ENCODE measurements at places on chromosomes 11 and 22.

GRCh38 chr11:47332791-47333525 is 19.5 kb downstream of the MYBPC3 start:
- no peak for DNase-seq

GRCh38 chr11:15412054-15412453 is 297.3 kb downstream of the INSC start:
- DNase-seq = no peak

DNA sequence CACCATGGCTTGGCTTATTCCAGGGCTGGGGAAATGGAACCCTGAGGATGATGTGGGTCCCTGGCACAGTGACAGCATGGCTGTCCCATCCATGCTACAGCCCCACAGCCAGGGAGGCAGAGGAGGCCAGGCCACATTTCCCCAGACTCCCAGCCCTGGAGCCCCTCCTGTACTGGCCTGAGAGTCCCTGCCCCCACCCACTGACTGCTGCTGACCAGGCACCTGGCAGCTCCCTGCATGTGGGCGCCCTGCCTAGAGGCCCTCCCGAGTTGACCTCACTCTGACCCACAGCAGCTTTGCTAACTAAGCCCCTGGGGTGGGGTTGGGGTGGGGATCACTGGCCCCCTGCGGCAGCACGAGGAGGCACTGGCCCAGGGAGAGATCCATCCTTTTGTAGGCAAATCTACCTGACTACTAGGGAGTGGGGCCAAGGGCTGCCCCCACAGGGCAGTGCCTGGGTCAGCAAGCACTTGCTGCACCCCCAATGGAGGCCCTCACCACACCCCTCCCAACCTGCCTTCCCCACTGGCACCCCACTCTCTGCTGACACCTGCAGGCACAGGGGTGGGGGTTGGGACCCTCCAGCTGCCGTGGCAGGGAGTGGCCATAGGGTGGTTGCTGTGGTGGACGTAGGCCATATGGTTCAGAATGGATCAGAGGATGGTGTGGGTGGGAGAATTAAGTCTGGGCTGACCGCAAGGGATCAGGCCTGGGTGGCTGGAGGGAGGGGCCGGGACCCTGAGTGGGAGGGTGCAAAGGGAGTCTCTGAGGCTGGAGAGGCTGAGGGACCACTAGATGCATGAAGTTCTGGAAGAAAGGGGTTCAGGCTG is 17.4 kb downstream of the ARVCF start:
- no peak for DNase-seq

GRCh38 chr22:30198921-30199320 is 47.6 kb downstream of the LIF start:
- DNase-seq = no peak

GRCh38 chr11:44315947-44316658 is 6.2 kb upstream of the ALX4 start:
- DNase-seq = no peak

DNA sequence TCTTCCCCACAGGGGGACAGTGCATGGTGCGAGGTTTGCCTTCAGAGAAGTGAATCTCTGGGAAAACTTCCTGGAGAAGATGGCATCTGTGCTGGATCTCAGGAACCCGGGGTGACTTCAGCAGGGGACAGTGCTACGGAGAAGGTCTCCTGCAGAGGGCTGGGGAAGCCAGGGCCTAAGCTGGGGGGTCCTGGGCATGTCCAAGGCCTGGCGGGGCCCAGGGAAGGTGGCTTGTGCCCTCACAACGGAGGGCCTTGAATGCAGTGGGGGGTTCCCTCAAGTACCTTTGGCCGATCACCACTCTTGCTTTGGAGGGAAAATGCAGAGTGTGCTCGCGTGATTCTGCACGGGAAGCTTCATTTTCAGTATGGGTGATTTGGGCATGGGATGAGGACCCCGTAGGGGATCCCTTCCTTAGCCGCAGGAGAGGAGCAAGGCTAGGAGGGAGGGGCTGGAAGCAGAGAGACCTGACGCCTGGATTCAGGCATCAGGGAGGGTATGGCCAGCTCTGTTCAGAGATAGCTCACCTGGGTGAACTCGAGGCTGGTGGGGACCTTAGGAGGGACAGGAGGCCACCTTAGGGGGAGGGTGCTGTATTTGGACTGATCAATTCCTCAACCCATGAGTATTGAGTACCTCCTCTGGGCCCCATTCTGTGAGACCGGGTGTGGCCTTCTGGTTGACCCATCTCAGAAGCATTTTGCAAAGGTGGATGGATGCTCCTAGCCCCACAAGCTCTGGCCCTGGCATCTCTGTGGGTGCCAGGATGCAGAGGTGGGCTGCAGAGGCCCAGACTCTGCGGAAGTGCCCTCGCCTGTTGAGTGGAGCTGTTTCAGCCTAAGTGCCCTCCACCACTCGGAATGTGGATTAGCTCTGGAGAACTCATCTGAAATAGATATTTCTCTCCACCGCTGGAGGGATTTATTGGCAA is 529.4 kb downstream of the TBC1D22A start:
- DNase-seq = no peak

- DNase-seq = no peak
Observed at GRCh38 chr11:69411257-69411924, 70.1 kb upstream of the LINC01488 start.

DNA sequence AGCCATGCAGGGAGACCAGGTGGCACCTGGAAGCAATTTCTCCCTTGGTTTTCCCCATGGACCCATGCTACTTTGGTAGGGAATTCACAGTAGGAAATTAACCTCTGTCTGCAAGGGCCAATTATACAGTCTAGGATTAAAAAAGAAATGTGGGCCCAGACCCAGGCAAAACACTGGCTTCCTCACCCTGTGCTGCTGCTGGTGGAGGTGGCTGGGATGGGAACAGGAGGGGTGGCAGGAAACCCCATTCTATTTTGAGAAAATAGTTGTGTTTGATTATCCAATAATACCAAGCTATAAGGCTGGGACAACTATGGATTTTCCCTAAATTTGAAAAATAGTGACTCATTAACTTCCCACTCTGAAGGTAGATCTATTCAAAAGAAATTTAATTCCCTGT is 417.0 kb upstream of the NARS2 start:
- no peak for DNase-seq

- DNase-seq = no peak
Observed at GRCh38 chr22:17120711-17121232, 388 bp downstream of the TMEM121B start.

GRCh38 chr22:27723708-27724107 is 77.8 kb downstream of the MN1 start:
- no peak for DNase-seq

- no peak for DNase-seq
Observed at GRCh38 chr11:7924536-7924935, 6.5 kb downstream of the OR10A6 start.

DNA sequence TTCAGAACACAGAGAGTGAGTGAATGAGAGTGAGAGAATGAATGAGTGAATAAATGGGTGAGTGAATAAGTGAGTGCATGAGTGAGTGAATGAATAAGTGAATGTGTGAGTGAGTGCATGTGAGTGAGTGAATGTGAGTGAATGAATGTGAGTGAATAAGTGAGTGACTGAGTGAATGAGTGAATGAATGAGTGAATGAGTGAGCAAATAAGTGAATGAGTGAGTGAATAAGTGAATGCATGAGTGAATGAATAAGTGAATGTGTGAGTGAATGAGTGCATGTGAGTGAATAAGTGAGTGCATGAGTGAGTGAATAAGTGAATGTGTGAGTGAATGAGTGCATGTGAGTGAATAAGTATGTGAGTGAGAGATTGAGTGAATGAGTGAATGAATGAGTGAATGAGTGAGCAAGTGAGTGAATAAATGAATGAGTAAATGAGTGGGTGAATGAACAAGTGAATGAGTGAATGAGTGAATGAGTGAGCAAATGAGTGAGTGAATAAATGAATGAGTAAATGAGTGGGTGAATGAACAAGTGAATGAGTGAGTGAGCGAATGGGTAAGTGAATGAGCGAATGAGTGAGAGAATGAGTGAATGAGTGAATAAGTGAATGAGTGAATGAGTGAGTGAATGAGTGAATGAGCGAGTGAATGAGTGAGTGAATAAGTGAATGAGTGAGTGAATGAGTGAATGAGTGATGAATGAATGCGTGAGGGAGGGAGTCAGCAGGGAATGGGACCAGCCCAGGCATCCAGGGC is 21.3 kb upstream of the MUC5B start:
- no peak for DNase-seq

DNA sequence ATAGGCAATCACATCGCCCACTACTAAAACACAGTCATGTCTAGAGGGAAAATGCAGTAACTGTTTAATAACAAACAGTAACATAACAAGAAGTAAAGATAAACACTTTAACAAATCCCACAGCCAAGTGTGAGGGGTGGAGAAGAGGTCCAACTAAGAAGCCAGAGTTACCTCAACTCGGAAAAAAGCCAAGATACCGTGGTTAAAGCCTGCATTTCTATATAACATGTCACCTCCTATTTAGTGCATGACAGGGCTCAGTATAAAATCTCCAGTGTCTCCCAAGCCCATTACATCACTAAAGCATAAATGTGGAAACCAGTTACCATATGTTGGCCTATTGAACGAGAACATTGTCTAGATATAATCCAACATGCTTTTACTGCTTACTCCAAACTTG is 281.7 kb downstream of the LRRC4C start:
- no peak for DNase-seq

DNA sequence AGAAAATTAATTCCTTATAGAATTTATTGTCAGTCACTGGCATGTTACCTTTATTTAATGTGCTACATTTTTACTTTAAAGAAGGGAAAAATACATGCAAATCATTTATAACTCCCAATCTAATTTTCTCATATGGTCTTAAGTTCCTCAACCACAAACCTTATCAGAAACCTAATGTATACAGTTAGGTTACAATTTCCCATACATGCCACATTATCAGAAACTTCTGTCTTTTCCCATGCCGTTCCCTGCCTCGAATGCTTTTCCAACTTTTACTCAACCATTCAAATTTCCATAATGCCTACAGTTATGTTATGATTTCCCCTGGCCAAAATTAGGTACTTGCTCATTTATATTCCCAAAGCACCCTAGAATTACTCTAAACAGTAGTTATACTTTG is 13.5 kb downstream of the RSF1 start:
- DNase-seq = no peak

- DNase-seq = peak; percentile 97
Observed at GRCh38 chr11:8917157-8917825, 6.3 kb downstream of the AKIP1 start.

GRCh38 chr11:33307984-33308383 is 50.8 kb downstream of the HIPK3 start:
- no peak for DNase-seq

GRCh38 chr11:287821-288477 is 977 bp upstream of the PGGHG start:
- DNase-seq = no peak

- DNase-seq = no peak
Observed at GRCh38 chr22:25077056-25077455, 122.6 kb upstream of the CRYBB3 start.

DNA sequence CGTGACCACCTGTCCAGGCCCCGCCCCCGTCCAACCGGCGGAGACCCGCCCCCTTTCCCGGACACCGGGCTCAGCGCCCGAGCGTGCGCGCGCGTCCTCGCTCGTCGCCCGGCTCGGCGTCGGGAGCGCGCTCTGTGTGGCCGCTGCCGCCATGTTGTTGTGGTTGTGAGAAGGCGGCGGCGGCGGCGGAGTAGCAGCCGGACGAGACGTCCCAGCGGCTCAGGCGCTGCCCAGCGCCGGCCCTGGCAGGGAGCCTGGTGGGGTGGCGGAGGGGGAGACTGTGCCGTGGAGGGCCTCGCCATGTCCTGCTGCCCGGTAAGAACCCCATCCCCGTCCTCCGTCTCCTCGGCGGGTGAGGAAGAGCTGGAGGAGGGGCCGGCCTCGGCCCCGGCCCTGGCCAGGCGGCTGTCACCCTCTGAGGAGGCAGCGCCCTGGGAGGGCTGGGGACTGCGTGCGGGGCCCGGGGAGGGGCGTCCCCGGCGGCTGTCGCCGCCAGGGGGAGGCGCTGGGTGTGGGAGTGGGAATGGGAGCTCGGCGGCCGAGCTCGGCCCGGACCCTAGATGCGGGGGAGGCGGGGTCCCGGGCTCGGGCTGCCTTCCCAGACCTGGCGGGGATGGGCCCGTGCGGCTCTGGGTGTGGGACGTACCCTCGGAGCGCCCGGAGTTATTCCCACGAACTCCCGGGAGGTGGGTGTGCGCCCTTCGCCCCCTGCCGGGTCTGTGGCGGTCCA is at the start of gene MTMR3:
TSS of gene MTMR3 (plus strand) at position 130 of the 730 bp plus-strand sequence. CDS start 87,886 bp downstream, outside the sequence.
- DNase-seq = peak; percentile 93

DNA sequence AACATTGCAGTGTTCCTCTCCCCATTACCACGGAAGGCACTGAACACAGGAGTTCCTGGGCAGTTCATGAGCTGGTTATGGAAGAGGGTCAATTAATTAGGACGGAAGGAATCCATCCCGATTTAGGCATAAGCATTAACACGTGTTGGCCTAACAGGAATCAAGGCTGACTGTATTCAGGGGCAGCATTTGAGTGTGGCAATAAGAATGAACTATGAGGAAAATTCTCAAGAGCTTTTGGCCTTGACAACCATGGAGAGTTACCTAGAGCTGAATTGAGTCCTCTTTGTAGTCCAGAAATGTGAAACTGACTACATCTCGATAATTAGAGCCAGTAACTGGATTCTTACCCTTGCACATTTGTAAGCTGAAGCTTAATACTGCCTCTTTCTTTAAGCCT is 82.4 kb upstream of the CRTAM start:
- DNase-seq = no peak

- no peak for DNase-seq
Observed at GRCh38 chr22:48715511-48715910, 1112.2 kb downstream of the BRD1 start.

DNA sequence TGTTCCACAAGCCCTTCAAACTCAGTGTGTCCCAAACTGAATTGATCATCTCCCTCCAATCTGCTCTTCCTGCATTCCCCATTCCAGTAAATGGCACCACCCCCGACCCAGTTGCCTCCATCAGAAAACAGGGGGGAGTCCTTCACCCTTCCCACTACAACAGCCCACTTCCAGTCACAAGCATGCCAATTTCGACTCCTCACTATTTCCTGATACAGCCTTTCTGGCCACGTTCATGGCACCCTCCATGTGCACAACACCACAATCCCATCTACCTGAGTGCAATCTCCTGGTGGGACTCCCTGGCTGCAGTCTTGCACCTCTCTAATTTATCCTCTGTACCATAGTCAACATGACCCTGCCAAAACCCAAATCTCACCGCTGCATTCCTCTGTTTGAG is 1.6 kb upstream of the DNAL4 start:
- DNase-seq = no peak

Measured in choroid plexus epithelial cell (primary cell).